Frontal cortex (tissue), 4 donors: ENCODE measurements at places on chromosomes 16 and 17. TPM values are rescaled to one million over a fixed set of nuclear protein-coding genes. Genes with fewer than 3 reads are reported as not detected.

DNA sequence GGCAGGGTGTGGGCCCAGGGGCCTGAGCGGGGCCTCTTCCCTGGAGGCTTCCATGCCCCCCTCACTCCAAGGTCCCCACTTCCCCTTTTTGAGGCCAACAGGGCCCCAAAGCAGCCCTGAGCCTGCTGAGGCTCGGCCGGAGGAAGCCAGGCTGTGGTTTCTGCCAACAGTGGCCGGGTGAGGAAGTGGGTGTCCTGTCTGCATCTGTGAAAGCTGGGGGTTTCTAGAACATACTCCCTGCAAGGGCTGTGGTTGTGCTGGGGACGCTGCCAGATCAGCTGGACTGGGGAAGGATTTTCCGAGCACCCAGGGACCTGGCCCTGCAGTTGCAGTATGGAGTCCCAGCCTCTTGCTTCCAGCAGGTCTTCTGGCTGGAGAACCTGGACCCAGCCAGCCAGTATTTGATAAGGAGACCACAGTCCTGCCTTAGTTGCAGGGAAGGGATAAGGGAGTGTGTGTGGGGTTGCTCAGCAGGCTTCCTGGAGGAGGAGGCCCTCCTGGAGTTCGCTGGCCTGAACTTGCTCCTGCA lies 15.7 kb downstream of the ADCY7 start:
- no peak for DNase-seq

DNA sequence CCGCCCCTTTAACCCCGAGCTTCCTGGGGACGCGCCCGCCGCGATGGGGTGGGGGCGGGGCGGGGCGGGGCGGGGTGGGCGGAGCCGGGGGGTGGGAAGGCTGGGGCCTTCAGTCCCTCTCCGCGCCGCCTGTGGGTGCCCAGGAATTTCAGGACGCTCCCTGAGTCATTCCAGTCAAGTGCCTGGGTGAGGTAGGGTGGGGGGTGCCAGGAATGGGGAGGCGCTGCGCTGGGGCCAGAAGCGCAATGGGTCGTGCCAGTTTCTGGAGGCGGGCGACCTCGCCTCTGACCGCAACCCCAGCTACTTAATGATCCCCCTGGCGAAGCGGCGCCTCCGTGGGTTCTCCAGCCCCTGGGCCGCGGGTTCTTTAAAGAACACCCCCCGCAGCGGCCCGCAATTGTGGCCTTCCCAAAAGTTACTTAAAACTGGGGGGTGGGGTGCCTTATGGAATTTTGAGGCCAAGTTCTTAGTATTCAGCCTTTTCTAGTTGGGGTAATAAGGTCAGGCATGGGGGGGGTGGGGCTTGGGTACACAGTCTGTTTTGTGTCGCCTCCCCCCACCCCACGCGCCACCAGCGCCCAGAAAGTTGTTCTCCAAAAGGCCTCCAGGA lies 826 bp upstream of the GSE1 start:
- DNase-seq: no peak

- no peak for DNase-seq
Observed at GRCh38 chr16:26772503-26772902, 294.2 kb upstream of the C16orf82 start.

Gene GDPD1
- total RNA-seq: 54.2 TPM

DNA sequence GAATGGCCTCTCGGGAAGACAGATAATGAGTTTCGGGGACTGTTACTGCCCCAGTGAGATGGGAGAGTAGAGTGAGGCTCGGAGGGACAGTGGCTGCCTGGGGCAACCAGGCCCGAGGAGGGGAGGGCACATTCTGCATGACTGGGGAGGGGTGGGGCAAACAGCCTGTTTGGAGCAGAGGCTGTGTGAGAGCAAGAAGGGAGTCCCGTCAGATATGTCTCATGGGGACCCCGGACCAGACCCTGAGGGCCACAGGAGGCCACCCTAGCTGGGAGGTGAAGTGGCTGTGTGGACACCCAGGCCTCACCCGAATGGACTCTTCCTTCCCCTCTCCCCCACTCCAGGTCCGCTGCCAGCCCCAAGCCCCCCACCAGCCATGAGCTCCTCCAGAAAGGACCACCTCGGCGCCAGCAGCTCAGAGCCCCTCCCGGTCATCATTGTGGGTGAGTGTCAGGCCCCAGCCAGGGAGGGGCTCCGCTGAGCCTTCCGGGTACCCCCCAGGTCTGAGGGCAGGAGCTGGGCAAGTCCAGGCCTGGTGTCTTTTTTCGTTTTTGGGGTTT lies 4.3 kb downstream of the OSGIN1 start:
- DNase-seq: no peak

DNA sequence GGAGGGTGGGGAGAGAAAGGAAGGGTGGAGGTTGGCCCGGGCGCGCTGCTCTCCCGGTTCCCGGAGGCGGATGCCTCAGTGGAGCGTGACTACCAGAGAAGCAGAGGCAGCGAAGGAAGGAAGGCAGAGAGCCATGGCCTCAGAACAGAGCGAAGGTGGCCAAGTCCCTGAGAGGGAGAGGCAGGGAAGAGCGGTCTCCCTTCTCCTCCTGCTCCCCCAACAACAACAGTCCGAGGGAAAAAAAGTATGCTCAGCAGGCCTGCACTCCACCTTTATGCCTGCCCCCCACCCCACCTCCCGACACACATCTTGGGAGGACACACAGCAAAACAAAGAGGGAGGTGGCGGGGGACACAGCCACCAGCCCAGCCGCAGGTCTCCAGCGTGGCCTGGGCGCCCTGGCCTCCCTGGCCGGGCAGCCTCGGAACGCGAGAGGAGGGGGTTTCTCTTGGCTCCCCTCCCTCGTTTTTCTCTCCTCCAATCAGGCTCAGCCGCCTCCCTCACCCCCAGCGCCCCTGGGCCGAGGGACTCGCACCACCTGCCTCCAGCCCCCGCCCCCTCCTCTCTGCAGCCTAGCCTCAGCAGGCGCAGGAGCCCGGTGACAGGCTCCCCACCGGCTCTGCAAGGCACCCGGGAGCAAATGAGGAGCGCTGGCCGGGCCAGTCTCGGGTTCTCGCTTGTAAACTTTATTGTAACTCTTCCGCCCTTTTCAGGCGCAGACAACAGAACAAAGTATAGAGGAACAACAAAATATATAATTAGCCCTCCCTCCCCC lies 1.1 kb upstream of the HOXB7 start:
- no peak for DNase-seq

- no peak for DNase-seq
Observed at GRCh38 chr16:24890746-24891145, 45.0 kb downstream of the SLC5A11 start.

Gene RNU2-1
- total RNA-seq: not detected

GRCh38 chr16:69469807-69470561 lies 45.6 kb downstream of the CYB5B start:
- no peak for DNase-seq

Gene EXOC3L1
- 1.2 TPM for total RNA-seq

GRCh38 chr17:64369007-64369893 lies 21.4 kb downstream of the PECAM1 start:
- no peak for DNase-seq
